GM12878 (cell line): ENCODE measurements at places on chromosomes 5 and 9.

DNA sequence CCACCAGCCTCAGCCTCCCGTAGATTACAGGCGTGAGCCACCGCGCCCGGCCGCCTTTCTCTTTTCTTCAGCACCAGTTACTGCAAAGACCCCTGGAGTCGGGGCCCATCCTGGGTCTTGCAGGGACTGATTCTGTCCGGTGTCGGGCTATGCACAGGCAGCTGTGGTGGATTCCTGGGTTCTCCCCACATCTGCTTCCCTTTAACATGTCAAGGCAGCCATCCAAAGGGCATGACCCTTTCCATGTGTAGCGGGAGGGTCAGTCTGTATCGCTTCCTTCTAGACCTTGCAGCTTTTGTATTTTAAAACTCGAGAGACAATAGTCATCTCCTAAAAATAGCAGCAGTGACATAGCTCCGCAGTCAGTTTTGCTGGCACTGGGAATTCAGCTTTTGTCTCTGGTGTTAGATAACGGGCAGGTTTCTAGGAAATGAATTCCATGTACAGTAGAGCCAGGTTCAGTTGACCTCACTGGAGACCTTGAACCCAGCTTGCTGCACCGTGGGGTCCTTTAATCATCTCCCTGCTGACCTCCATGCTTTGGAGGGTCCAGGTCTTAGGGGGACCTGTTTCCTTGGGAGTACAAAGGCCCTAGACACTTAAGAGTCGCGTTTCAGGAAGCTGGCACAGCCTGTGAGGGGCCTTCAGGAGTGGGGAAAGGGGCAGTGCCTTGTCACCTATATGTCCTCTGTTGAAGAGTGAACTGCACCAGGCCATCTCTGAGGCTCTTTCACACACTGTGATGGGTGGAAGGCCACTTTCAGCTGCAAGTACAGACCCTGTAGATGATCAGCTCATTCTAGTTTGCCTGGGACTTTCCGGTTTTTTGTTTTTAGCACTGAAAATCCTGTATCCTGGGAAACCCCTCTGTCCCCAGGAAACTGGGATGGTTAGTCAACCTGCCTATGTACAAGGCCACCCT is 13.8 kb downstream of the ANKRD33B start:
- DNase-seq = no peak

GRCh38 chr5:56686337-56687195 is 128.8 kb upstream of the MAP3K1 start:
- peak; percentile 46 for DNase-seq

GRCh38 chr9:77903666-77904285 is 127.8 kb downstream of the GNAQ start:
- no peak for DNase-seq

DNA sequence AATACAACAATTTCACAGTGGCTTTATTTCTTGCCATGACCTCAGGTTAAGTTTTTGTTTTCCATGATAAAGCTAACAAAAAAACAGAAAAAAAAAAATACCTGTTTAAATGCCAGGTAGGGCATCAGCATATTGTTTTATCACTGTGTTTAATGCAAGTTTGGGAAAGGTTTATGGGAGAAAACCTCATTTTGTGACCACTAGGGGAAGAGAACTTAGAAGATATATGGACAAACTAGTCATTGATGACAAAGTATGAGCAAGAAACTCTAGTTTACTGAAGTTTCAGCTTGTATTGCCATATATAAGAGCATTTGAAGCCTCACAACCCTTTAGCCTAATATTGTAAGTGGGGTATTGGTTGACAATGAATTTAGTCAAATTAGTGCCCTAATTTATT is 1431.4 kb upstream of the CDH18 start:
- no peak for DNase-seq

DNA sequence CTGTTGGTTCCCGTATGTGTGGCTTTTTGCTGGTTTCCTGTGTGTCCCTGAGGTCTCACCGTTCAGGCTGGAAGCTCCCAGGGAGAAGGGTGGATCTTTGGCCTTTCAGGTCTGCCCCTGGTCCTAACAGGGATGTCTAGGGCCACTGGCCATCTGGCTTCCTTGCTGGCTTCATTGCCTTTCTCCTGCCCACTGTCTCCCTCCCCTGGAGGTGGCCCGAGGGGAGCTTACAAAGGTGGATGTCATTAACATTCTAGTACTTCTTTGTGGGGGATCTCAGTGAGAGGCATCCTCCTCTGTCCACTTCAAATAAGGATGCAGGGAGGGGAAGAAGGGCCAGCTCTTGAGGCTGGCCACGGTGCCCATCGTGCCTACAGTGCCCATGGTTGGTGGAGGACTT is 35.2 kb downstream of the HMCN2 start:
- no peak for DNase-seq

GRCh38 chr9:71758785-71759184 is 9.5 kb downstream of the CEMIP2 start:
- DNase-seq = no peak

DNA sequence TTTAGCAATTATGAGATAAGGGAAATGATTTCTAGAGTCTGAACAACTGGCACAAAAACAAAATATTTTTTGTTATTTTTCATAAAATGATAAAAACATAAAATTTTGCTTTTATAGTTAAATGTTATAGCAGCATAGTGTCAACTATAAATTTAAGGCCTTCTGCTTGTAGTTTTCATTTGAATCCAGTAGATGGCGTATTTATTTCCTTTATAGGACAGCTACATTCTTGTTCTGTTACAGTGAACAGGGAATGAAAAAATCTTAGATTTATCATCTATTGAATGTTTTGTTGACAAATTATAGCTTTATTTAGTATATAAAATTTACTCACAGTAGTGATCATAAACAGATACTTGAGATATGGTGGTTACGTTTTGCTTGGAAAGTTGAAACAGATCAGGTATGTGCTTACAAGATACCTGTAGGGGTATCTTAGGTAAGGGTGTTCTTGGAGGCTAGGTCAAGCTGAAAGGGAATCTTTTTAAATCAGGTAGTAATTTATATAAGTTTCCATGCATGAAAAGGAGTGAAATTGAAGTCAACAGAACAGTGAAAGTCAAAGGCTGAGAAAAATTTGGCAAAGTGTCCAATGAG is 239.3 kb upstream of the GRIN3A start:
- no peak for DNase-seq

GRCh38 chr5:140220698-140221064 is 45.7 kb downstream of the CYSTM1 start:
- no peak for DNase-seq

DNA sequence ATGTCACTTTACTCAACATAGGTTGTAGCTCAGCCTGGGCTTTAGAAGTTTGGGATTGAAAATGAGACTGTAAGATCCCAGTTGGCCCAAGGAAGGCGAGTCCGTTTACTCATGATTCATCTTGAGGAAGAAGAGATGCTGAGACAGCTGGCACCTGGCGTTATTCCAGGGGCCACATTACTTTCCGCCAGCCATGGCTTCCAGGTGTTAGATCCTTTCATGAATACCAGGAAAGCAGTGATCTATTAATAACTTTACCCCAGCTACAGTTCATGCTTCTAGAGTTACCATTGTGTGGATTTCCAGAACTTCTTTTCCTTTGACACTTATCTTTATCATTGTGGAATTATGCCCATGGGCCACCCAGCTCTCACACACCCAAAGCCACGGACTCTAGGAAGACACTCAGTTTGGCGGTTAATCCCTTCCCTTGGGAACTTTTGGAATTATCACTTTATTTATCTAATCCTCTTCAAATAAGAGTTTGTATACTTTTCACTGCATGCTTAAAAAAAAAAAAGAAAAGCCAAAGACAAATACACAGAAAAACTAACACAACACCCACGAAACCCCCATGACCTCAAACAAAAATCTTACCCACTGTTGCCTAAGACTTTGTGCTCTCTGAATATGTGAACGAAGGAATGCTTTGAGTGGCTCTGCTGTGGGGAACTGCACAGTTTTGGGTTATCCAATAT is 26.9 kb downstream of the RAI14 start:
- no peak for DNase-seq

DNA sequence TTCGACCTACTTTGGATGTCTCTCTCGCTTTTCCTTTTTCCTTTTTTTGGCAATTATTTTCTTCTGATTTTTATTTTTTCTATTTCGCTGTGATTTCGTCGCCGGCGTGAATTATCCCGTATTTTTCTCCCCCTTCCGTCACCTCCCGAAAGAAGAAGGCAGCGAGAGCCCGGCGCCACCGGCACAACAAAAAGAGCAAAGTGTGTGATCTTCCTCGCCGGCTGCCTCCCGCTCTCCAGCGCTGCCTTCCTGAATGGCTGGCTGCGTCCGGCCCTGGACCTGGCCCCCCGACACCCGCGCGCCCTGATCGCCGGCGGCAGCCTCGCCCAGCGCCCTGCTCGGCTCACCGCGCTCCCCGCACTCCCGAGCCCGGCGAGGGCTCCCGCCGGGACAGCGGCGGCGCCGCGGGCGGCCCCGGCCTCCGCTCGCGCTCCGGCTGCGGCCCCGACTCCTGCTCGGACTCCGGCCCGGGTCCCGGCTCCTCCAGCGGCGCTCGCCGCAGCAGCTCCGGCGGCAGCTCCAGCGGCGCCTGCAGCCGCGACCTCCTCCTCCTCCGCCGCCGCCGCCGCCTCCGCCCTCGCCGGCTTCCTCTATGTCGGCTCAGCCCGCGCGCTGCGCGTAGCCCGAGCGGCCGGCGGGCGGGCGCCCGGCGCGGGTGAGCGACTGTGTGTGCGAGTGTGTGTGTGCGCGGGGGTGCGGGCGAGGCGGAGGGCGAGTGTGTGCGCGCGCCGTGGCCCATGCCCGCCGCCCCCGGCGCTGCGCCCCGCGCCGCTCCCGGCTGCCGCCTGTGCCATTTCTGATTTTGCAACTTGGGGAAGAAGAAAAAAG is 960 bp downstream of the NR2F1 start:
- no peak for DNase-seq

DNA sequence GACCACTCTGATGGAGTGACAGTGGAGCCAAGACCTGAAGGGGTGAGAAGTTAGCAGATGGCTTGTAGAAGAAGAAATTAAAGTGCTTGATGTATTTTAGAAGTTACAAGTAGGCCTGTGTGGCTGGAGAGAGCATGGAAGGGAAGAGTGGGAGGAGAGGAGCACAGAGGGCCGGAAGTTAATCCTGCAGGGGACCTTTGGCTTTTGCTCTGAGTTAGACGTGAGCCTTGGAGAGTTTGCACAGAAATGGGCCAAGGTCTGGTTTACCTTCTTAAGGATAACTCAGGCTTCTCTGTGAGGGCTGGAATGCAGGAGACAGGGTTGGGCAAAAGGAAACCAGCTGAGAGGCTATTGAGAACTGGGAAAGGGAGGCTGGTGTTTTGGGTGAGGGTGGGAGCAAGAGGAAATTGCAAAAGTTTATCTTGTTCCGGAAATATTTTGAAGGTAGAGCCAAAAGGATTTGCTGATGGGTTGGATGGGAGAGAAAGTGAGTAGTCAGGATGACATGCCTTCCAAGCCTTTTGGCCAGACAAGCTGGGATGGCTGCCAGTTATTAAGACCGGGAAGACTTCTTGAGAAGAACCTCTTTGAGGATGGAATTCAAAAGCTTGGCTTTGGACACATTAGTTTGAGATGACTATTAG is 17.5 kb upstream of the F2RL1 start:
- no peak for DNase-seq

- no peak for DNase-seq
These were observed 9.6 kb downstream of the EPB41L4B start for GRCh38 chr9:109311286-109311685.

- no peak for DNase-seq
These were observed 24.4 kb upstream of the GRPEL2 start for GRCh38 chr5:149320791-149321330.

GRCh38 chr5:132850066-132850465 is 16.2 kb downstream of the GDF9 start:
- DNase-seq = no peak

DNA sequence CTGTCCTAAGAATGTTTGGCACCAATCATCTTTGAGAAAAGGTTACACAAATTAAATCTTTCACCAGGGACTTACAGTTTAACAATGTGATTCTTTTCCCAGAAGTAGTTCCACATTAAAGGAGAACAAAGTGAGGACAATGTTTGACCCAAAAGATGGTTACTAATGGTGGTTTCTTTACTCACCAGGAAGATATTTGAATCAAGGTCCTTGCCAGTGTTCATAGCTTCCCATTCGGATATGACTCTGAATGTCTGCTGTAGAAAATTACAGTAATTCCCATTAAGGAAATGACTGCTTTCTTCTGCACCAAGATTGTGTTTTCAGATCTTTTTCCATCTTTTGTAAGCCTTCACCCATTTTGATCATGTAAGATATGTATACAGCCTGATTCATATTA is 114.6 kb upstream of the ADAMTSL1 start:
- no peak for DNase-seq

DNA sequence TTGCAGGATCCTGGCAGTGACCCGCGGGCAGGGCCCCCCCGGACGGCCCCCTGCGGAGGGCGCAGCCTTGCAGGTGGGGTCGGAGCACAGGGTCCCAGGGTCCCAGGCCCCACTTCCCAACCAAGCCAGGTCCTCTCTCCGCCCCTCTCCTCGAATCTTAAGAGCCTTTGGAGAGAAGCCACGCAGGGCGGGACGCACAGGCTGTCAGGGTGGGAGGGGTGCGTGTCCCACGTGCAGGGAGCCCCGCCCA is 18.4 kb upstream of the EGFL7 start:
- no peak for DNase-seq

- DNase-seq = no peak
These were observed 1.5 kb downstream of the TRIM41 start for GRCh38 chr5:181224390-181225229.

- DNase-seq = no peak
These were observed 38.9 kb downstream of the EXD3 start for GRCh38 chr9:137383784-137384756.

DNA sequence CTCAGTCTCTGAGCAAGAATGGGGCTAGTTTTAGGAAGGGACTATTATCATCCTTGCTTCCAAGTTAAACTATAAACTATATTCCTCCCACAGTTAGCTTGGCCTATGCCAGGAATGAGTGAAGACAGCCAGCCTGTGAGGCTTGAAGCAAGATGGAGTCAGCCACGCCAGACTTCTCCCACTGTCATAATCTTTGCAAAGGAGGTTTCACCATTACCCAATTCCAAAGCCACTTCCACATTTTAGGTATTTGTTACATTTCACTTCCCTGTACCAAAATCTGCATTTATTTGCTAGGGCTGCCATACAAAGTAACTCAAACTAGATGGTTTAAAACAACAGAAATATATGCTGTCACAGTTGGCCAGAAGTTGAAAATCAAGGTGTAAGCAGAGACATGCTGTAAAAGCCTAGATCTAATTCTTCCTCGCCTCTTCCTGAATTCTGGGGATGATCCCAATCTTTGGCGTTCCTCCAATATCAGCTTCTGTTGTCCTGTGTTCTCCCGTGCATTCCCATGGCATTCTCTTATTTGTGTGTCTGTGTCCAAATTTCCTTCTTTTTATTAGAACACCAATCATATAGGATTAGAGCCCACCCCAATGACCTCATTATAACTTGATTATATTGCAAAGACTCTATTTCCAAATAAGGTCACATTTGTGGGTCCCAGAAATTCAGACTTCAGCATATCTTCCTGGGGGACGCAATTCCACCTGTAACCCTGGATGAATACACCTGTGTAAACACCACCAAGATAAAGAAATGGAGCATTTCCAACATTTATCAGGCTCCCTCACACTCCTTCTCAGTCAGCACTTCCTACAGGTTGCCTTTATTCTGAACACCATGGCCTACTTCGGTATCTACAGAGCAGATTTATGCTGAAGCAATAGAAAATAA is 126.8 kb downstream of the GCNT1 start:
- no peak for DNase-seq
